ENCODE measurements at places on chromosomes 1 and 21. TPM values are rescaled to one million over a fixed set of nuclear protein-coding genes. Genes with fewer than 3 reads are reported as not detected.

RHOU gene
- 13.3 TPM for total RNA-seq

SERINC2 gene
- total RNA-seq, result 203 TPM

NRIP1 gene
- total RNA-seq, result 49.5 TPM

MASP2 gene
- total RNA-seq, result 0.32 TPM

DENND4B gene
- 45.6 TPM for total RNA-seq

- H3K36me3 ChIP-seq, result no peaks in the 10 kb centered on the region
- no peak overlapping the region for H3K4me3 ChIP-seq
- no peak overlapping the region for H3K27ac ChIP-seq
- H3K4me1 ChIP-seq, result no peaks in the 10 kb centered on the region
Measured at GRCh38 chr1:116286541-116286971, 86.5 kb upstream of the ATP1A1 start.

GRCh38 chr1:185645162-185645640 is 89.0 kb upstream of the HMCN1 start:
- no peaks in the 10 kb centered on the region for H3K4me1 ChIP-seq
- no peaks in the 10 kb centered on the region for H3K27me3 ChIP-seq
- H3K36me3 ChIP-seq, result no peaks in the 10 kb centered on the region
- no peak overlapping the region for H3K4me3 ChIP-seq
- H3K27ac ChIP-seq, result no peak overlapping the region
